ENCODE measurements at places on chromosomes 5 and 9.

DNA sequence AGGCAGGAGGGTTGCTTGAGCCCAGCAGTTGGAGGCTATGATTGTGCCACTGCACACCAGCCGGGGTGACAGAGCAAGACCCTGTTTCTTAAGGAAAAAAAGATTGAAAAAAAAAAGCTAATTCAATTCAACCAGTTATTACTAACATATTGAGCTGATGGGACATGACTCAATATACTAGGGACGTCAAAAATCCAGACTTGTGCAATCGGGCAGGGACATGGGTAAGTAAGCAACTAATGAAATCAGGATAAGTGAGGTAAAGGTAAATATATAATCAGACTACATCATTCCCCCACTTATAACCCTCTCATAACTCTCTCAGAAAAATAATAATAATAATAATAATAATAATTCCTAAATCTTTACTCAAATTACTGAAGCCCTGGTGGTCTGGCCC, 975 bp upstream of the HAVCR1 start:
- H3K4me1 ChIP-seq = no peaks in the 10 kb centered on the region
- H3K27me3 ChIP-seq = no peaks in the 10 kb centered on the region
- no peak overlapping the region for H3K27ac ChIP-seq
- H3K36me3 ChIP-seq = peaks cover under 1% of the 10 kb centered on the region

DNA sequence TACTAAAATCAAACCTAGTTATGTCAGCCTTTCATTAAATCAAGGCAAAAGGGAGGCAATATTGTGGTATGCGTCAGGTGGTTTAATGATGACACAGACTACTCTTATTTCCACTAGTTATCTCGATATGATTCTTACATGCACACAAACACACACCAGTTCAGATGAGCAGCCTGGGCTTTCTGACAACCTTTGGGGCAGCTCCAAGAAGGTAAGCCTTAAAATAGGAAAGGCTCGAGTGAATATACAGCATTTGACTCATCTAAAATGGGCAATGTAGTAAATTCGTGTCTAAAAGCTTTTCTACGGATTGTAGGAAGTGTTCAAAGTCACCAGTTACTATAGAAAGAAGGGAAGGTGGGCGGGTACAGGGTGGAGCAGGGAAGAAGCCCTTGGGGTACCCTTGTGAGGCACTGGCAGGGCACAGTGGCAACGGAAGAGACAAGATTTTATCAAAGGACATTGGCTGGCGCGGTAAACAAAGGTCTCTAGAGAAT, 1.9 kb downstream of the ANKH start:
- H3K4me1 ChIP-seq = peaks cover 30% of the 10 kb centered on the region
- no peak for DNase-seq
- peak overlapping the region; percentile 90 for H3K27ac ChIP-seq

DNA sequence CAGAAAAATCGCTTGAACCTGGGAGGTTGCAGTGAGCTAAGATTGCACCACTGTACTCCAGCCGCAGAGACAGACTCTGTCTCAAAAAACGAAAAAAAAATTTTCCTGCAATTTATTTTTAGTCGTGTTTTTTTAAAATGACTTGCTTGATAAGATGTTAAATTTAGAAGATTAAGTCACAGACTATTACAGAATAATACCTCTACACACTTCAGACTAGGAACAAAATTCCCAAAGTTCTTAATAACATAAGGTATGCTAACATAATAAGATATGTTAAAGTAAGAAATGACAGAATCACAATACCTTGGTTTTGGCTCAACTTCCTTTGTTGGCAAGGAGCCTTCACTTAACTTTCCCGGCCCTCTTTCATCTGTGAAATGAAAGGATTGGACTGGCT, 59.5 kb upstream of the NPR3 start:
- DNase-seq = no peak
- no peaks in the 10 kb centered on the region for H3K4me1 ChIP-seq
- H3K27me3 ChIP-seq = peaks cover 28% of the 10 kb centered on the region
- H3K36me3 ChIP-seq = no peaks in the 10 kb centered on the region
- H3K4me3 ChIP-seq = no peak overlapping the region
- no peak overlapping the region for H3K27ac ChIP-seq

- peaks cover 22% of the 10 kb centered on the region for H3K27me3 ChIP-seq
- no peak overlapping the region for H3K4me3 ChIP-seq
- no peak for DNase-seq
- H3K36me3 ChIP-seq = no peaks in the 10 kb centered on the region
- H3K4me1 ChIP-seq = no peaks in the 10 kb centered on the region
Observed at GRCh38 chr5:127446626-127447025, 70.8 kb upstream of the PRRC1 start.

GRCh38 chr5:119330367-119331183, 25.2 kb upstream of the TNFAIP8 start:
- no peaks in the 10 kb centered on the region for H3K27me3 ChIP-seq
- peak overlapping the region; percentile 91 for H3K27ac ChIP-seq
- H3K4me1 ChIP-seq = peaks cover 91% of the 10 kb centered on the region
- DNase-seq = peak; percentile 53

- no peaks in the 10 kb centered on the region for H3K4me1 ChIP-seq
- no peak for DNase-seq
- no peaks in the 10 kb centered on the region for H3K36me3 ChIP-seq
- H3K27ac ChIP-seq = no peak overlapping the region
Observed at GRCh38 chr5:119743927-119744326, 114.6 kb downstream of the FAM170A start.

- H3K27me3 ChIP-seq = no peaks in the 10 kb centered on the region
- DNase-seq = no peak
- no peak overlapping the region for H3K4me3 ChIP-seq
- H3K27ac ChIP-seq = no peak overlapping the region
Observed at GRCh38 chr5:75566710-75567309, 44.4 kb upstream of the ANKDD1B start.

DNA sequence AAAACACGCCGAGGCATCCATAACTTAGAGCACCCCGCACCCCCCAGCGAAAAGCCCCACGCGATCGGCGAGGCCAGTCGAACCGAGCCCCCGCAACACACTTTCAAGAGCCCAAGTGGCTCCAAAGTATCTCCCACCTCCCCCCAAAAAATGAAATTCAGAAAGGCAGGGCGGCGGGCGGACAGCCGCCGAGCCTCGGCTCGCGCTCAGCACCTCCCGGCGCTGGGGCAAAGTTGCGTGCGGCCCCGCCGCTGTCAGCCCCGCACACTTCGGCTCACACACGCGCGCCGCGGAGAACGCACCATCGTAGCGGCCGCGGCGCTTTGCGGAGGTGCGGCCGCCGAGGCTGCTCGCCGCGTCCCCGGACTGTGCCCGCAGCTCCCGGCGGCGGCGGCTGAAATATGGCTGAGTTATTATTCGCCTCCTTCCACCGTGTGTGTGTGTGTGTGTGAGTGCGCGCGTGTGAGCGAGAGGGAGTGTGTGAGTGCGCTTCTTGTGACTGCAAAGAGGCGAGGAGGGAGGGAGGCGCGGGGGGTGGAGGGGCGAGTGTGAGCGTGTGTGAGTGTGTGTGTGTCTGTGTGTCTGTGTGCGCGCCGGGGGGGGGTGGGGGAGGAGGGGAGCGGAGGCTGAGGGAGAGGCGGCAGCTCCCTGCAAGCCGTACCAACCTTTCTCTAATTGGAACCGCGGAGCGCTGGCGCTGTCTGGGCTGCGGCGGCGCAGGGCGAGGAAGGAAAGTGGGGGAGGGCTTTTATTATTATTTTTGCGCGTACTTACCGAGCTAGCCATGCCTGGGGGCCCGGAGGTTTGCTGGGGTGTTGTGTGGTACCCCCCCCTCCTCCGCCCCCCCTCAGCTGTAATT, 599 bp downstream of the MLLT3 start:
- H3K27ac ChIP-seq = peak overlapping the region; percentile 95
- no peaks in the 10 kb centered on the region for H3K27me3 ChIP-seq
- H3K4me1 ChIP-seq = peaks cover 50% of the 10 kb centered on the region
- DNase-seq = peak; percentile 62
- H3K4me3 ChIP-seq = peak overlapping the region; percentile 89

- H3K27me3 ChIP-seq = peaks cover 32% of the 10 kb centered on the region
- no peak overlapping the region for H3K4me3 ChIP-seq
- DNase-seq = no peak
- H3K36me3 ChIP-seq = no peaks in the 10 kb centered on the region
- H3K4me1 ChIP-seq = no peaks in the 10 kb centered on the region
- no peak overlapping the region for H3K27ac ChIP-seq
Observed at GRCh38 chr5:145858959-145859358, 13.9 kb downstream of the GRXCR2 start.

- H3K27me3 ChIP-seq = no peaks in the 10 kb centered on the region
- no peak for DNase-seq
- H3K4me1 ChIP-seq = no peaks in the 10 kb centered on the region
- H3K36me3 ChIP-seq = no peaks in the 10 kb centered on the region
- no peak overlapping the region for H3K27ac ChIP-seq
Observed at GRCh38 chr5:158466191-158466590, 607.2 kb upstream of the CLINT1 start.

DNA sequence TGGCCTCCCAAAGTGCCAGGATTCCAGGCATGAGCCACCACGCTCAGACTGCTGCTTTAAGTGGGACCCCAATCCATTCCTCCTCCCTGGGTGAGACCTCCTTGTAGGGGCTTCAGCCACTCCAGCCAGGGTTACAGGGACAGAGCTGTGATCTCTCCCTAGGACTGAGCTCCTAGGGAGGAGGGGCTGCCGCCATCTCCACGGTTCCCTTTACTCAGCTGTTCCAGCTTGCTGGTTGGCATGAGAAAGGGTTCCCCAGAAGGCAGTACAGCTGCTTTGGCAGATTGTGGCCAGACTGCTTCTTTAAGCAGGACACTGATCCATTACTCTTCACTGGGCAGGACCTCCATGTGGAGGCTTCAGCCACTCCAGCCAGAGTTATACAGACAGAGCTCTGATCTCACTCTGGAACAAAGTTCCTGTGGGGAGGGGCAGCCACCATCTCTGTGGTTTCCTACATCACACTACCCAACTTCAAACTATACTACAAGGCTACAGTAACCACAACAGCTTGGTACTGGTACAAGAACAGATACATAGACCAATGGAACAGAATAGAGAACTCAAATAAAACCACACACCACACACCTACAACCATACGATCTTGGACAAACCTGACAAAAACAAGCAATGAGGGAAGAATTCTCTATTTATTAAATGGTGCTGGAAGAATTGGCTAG, 7.2 kb downstream of the INSL6 start:
- no peaks in the 10 kb centered on the region for H3K27me3 ChIP-seq
- H3K36me3 ChIP-seq = no peaks in the 10 kb centered on the region
- peaks cover 9% of the 10 kb centered on the region for H3K4me1 ChIP-seq
- H3K4me3 ChIP-seq = no peak overlapping the region
- peak overlapping the region; percentile 52 for H3K27ac ChIP-seq
- DNase-seq = no peak

GRCh38 chr9:37236822-37237221, 116.4 kb downstream of the ZCCHC7 start:
- peaks cover 8% of the 10 kb centered on the region for H3K4me1 ChIP-seq
- peaks cover 6% of the 10 kb centered on the region for H3K36me3 ChIP-seq
- DNase-seq = no peak
- H3K4me3 ChIP-seq = no peak overlapping the region

DNA sequence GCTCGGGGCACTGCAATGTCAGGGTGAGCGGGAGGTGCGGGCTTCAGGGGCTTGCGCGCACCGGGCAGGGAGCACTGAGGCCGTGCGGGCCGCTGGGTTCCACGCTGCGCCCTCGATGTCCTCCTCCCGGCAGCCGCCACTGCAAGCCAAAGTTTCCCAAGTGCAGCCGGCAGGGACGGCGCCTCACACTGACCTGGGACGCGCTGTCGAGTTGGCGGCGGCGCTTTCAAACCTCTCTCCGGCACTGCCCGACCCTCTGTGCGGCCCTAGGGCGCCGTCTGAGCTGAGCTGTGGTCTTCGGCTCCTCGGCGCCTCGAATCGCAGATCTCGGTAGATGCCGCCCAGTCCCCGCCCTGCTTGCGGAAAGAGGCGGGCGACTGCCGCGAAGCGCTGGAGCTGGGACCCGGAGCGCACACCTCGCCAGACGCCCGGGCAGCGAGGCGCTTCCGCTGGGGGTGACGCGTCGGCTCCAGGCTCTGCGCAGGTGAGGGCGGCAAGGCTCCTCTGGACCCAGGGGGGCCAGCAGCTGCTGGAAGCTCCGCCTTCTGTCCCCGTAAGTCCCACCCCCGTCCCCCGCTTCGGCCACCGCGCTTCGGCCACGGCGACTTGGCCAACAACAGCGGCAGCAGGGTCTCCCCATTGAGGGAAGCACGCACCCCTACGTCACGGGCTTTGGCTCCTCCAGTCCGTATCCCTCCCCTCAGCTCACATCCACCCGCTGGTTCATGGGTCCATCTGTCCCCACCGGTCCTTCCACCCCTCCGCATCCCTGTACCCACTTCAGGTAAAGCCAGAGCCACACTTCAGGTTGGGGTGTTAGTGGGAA, at the start of gene ANKRD34B:
ANKRD34B (minus strand) TSS at position 320 of the 826 bp plus-strand sequence. CDS start 10,261 bp downstream, outside the sequence.
- peak within 1 kb of the TSS; percentile 64 for H3K4me3 ChIP-seq
- no peak for DNase-seq
- no peak within 1 kb of the TSS for H3K27ac ChIP-seq
- no peaks in the 10 kb centered on the region for H3K36me3 ChIP-seq
- peaks cover 2% of the 10 kb centered on the region for H3K4me1 ChIP-seq
- H3K27me3 ChIP-seq = peaks cover 87% of the 10 kb centered on the region

GRCh38 chr5:154863291-154864080, 5.1 kb downstream of the CNOT8 start:
- H3K4me1 ChIP-seq = peaks cover 39% of the 10 kb centered on the region
- DNase-seq = no peak
- peak overlapping the region; percentile 99 for H3K27ac ChIP-seq
- no peak overlapping the region for H3K4me3 ChIP-seq

DNA sequence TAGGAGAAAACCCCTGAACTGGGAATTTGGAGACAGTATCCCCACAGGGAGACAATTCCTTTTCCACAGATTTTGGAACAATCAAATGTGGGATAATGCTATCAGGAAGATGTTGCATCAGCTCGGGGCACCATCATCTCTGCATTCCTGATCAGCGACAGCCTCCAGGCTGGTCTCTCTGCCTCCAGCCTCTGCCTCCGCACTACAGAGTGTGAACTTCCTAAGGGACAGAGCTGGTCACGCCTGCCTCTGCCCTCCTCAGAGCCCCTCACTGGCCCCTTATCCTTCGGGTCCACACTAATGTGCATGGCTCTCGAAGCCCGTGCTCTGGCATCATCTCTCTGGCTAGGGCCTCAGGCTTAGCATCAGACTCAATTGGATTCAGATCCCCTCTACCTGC, 8.6 kb downstream of the FOXI1 start:
- H3K4me1 ChIP-seq = no peaks in the 10 kb centered on the region
- no peak for DNase-seq
- H3K36me3 ChIP-seq = peaks cover 6% of the 10 kb centered on the region
- no peak overlapping the region for H3K4me3 ChIP-seq

- peaks cover 5% of the 10 kb centered on the region for H3K27me3 ChIP-seq
Observed at GRCh38 chr5:65262649-65263059, 219.1 kb downstream of the ADAMTS6 start.

Data from effector memory CD8-positive, alpha-beta T cell (primary cell).